ENCODE measurements at places on chromosomes 2 and 18.

DNA sequence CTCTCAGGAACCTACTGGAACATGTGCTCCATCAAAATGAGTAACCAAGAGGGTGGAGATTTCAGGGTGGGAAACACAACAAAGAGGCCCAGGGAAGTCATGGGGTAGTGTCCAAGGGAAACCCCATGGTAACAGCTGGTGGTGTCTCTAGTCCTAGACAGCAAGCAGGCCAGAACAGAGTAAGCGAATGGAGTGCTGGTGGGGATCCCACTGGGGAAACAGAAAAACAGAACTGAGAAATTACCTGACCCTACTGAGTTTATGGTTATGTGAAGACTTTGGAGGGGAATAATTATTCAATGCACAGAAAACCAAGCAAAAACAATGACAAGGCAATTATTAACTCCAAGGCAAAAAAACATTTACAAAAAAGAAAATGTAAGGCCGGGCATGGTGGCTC is 16.9 kb downstream of the ERCC3 start:
- DNase-seq, result no peak

- DNase-seq, result no peak
These were observed 132.1 kb upstream of the ARL4C start for GRCh38 chr2:234628953-234629352.

DNA sequence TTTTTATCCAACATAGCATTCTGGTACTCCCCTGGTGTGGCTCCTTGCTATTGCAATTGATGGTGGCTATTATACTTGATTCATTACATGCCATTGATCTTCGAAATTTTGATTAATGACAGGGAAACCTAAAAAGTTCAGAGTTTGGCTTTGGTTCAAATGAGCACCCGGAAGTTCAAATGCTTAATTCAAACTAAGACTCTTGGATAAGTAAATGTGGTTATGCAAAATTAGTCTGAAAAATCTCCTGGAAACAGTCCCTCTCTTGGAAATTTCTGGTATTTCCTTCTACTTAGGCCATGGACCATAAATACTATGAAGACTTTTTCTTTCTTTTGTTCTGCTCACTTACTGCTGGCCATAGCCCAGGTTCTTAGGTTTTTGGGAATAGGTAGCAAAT is 65.3 kb upstream of the SMIM21 start:
- no peak for DNase-seq

DNA sequence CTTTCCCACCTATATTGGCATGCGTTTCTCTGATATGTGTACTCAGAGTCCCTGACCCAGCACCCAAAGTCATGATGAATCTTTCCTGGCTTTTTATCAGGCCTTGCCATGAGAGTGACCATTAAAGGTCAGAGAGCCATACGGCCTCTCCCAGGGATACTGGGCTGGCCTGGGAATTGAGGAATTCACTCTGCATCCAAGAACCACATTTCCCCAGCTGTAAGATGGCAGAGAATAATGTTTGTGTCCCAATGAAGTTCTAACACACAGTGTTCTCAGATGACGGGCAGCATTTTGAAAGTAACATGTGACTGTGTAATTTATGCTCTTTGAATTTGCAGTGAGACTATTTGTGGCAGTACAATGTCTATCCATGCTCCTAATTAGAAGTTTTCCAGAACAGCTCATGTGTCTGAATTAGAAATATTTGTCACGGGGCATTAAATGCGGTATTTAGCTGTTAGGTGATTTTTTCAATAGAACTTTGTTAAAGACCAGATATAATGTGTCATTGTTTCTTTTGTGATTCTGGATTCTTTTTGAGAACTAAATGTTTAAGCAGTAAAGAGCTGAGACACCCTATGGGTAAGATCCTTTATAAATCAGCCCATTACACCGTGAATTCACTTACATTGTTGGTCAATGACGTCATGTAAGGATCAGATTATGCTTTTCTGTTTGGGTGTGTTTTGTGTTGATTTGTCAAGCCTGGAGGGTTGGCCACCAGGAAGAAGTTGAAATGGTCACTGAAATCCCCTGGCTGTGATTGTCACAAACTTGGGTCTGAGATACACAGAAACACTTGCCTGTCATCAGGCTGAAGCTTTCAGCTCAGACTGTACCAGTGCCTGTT is 7.3 kb upstream of the SLC3A1 start:
- no peak for DNase-seq

DNA sequence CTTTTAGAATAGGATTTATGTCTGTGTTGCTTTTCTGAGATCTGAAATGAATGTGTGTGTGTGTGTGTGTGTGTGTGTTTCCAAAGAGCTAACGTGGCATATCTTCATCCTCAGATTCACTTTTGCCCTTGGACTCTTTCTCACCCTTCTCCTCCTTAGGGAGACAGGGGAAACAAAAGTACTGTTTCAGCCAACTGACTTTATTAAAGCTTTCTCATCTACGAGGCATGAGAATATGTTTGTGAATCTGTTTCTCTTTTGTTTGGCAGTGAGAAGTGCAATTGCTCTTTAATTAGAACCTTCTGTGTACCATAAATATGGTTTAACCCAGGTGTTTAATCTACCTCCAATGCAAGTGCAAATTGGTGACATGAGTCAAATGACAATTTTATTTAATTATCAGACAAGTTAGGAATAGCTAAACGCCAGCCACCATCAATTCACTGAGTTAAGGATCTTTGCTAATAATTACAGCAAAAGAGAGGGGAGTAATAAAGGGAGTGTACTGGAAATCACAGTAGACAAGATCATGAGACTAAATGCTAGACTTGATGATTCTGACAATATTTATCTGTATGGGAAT is 186.4 kb upstream of the COL3A1 start:
- DNase-seq, result no peak

DNA sequence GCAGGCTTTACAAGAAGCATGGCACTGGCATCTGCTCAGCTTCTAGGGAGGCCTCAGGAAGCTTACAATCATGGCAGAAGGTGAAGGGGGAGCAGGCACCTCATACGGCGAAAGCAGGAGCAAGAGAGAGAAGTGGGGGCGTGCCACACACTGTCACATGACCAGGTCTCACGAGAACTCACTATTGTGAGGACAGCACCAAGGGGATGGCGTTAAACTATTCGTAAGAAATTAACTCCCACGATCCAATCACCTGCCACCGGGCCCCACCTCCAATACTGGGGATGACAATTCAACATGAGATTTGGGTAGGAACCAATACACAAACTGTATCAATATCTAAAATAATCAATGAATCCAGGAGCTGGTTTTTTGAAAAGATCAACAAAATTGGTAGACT is 156.0 kb upstream of the DPP10 start:
- no peak for DNase-seq
